CD4-positive, alpha-beta T cell treated with Interleukin-17A for 4 hours (primary cell): ENCODE measurements at places on chromosomes 4 and X.
A peak's percentile ranks its signal among the peaks of the same experiment; 100 is the strongest.

- DNase-seq, result peak; percentile 69
Observed at GRCh38 chrX:43557792-43558191, 98.3 kb upstream of the MAOA start.

- no peak for DNase-seq
Observed at GRCh38 chrX:136931661-136932060, 51.1 kb upstream of the RBMX start.

DNA sequence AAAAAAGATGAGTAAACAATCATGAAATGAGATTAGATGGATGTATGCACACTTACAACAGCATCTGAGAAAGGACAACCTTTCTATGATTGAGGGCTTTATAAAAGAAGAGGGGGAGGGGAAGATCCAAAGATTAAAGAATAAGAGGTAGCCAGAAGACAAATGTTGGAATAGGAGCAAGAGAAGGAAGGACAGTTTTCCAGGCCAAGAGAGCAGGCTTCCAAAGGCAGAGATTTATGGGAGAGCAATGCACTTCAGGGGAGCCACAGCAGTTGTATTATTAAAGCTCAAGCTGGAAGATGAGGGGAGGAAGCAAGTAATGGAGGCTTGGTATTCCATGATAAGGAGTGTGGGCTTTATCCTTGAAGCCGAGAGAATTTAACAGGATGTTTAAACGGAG is 110.3 kb upstream of the PTPN13 start:
- DNase-seq, result no peak

- DNase-seq, result no peak
Observed at GRCh38 chr4:22363036-22363435, 152.8 kb downstream of the ADGRA3 start.

DNA sequence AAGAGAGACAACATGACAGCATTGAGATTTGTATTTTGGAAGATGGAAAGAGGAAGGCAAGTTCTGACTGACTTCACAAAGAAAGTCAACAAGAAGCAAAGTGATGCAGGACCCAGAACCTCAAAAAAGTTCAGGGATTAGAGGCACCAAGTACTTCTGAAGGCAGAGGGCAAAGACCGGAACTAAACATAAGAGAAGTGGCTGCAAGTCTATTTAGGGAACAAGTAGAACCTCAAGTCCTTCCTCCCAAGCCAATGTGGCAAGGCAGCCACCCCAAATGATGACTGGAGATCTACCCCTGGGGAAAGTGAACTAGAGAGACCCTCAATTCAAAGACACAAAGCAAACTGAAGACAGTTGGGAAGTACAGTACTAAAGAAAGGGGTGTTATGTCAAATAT is 46.6 kb downstream of the SLC39A8 start:
- DNase-seq, result no peak

GRCh38 chr4:67765401-67765800 is 11.2 kb upstream of the GNRHR start:
- DNase-seq, result no peak

DNA sequence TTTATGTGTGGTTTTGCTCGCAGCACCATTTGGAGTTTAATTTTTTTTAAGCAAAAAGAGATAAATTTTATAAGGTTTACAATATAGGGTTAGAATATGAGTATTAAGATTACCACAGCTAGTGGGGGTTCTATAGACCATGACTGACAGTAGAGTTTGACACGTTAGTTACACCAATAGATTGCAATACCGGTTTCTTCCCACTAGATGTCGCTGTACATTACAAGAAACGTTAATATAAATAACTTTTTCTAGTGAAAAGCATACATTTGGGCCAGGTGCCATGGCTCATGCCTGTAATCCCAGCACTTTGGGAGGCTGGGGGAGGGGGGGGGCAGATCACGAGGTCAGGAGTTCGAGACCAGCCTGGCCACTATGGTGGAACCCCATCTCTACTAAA is 433.6 kb downstream of the MAGEB5 start:
- DNase-seq, result no peak

- no peak for DNase-seq
Observed at GRCh38 chr4:173346074-173346473, 11.9 kb upstream of the HMGB2 start.

GRCh38 chr4:125041372-125041930 is 273.3 kb upstream of the FAT4 start:
- no peak for DNase-seq

DNA sequence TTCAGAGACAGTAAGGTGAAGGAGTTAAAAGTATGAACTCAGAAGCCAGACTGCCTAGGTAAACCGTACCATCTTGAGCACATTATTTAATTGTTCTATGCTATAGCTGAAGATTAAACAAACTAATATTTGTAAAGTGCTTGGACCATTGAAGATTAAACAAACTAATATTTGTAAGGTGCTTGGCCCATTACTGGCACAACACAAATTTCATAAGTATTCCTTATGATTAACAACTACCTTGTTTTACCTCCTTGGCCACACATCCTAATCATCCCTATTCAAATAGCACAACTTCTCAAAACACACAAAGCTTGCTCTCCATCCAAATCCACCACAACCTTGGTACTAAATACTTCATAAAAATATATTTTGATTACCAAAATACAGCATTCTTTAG is 137.0 kb downstream of the PPP3CA start:
- no peak for DNase-seq

DNA sequence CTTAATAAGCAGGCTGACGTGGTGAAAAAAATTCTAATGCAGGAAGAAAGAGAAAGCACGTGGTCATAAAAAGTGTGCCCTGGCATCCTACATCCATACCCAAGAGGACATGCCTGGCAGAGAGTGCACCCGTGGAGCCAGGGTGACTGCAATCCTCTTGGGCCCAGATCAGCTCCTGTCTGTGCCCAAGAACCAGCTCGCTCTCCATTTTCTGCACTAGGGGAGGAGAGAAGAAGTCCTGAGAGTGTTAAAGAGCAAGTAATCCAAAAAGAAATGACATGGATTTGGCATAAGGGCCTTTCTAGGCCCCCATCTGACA is 483.1 kb downstream of the BCOR start:
- DNase-seq, result no peak

DNA sequence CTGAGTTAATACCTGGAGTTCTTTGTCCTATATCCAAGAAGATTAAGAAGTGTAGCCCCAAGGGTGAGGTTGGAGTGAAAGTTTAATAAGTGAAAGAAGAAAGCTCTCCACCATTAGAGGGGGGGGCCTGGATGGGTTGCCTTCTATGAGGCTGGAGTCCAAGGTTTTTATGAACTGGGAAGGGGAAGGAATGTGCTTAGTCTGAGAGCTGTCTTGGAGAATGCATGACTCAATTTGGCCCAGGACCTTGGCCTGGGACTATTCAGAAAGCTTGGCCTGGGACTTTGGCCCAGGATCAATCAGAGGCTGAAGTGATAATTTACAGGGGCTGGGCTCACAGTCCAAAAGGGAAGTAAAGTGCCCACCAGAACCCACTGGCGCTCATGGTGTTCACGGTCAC is 1049.0 kb upstream of the GRIA3 start:
- DNase-seq, result no peak

- DNase-seq, result no peak
Observed at GRCh38 chr4:89563431-89563830, 255.8 kb upstream of the GPRIN3 start.

GRCh38 chr4:55411621-55412020 is 15.9 kb downstream of the TMEM165 start:
- no peak for DNase-seq

DNA sequence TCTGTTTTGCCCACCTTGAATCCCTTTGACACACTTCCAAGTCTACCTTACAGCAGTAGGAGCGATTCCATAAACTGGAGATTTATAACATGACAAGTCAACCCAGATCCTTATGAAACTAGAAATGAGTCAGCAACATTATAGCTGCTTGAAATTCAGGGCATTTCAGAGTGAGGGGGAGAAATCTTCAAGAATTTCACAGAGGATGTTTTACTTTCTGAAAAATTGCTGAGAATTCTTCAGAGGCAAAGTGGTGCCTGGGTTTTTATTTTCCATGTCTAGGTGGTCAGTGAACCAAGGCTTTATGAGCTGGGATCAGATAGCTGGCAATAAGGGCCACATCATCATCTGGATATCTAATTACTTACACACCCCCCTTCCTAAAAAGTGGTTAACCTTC is 119.8 kb downstream of the PPARGC1A start:
- DNase-seq, result no peak

DNA sequence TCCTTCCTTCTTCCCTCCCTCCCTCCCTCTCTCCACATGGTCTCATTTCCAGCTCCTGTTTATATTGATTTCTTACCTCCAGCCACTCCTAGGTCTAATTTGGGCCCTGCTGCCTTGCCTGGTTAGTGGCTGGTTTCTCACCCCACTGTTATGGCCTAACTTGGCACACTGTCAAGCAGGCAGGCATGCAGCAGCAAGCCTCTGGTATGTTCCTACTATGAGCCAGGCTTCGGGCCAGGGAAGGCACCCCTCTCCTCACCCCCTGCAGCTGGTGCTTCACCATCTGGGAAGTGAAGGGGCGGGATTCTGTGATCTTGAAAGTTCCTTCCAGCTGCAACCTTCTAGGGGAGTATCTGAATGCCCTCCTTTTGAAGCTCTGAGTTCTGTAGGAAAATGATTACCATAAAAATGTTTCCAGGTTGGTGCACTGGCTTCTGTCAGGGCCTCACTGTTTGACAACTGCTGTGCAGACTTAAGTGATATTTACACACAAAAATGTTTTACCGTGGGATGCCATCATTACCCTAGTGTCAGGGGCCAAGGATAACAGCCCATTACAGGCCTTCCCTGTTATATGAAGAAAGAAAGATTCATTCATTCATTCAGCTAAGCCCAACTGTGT is 10.1 kb upstream of the VMA21 start:
- no peak for DNase-seq

DNA sequence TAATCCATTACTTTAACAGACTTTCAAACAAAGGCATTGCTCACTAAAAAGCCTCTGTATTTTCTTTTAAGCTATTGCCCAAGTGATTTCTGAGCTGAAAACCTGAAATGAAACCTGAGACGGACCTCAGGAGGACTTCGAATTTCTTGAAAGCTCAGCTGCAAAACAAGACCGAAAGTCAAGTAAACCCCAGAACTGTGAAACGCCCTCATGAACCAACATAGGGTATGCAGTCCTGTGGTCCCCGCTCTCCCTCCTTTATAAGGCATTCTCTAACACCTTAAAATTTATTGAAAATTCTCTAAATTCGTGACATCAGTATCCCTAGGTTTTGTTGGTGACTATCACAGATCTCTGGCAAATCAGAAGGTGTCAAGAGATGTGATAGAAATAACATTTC is 91.8 kb downstream of the SHISA3 start:
- DNase-seq, result no peak

GRCh38 chrX:71542411-71542810 is 9.5 kb downstream of the OGT start:
- DNase-seq, result no peak

DNA sequence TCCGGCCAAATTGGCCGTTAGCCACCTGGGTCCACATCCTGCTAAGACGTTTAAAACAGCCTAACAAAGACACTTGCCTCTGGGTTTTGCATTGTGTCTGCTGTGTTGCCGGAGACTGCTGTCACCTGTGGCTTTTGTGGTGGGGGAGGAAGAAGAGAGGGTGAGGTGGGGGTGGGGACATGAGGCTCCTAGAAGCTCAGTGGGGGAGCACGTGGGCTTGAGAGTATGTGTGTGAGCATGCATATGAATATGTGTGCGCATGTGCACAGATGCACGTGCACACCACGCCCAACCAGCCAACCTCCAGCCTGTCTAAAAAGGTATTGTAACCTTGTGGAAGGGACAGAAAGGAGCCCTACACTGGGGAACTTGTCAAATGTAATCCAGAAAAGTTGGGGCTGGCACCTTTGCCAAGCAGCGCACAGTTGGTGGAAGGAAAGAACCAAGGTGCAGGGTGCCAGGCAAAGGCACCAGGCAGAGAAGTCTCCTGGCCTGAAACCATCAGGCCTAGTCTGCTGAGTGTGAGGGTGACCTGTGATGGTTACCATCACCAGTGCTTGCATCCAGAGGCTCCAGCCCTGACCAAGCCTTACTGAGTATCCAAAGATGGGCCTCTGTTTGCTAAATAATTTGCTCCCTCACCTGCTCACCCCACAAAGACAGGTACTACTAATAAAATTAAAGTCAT is 10.1 kb upstream of the SASH3 start:
- peak; percentile 87 for DNase-seq

- peak; percentile 66 for DNase-seq
Observed at GRCh38 chr4:40194602-40195161, 2.1 kb upstream of the RHOH start.

- no peak for DNase-seq
Observed at GRCh38 chr4:90234916-90235547, 107.8 kb downstream of the CCSER1 start.

DNA sequence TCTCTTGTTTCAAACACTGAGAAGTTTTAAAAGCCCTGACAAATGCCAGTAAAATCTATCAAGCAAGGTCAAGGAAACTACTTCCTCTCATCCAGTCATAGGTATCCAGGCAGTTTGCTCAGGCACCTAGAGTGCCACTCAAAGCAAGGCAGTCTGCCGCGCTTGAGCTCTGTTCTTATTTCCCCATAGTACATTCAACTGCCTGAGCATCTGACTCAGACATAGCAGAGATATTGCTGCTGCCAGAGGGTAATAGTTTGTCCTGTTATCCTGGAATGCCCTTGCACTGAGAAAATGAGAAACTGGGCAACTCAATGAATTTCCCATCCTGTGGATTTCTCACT is 16.1 kb upstream of the ATP8A1 start:
- peak; percentile 10 for DNase-seq

- DNase-seq, result no peak
Observed at GRCh38 chrX:38861489-38861888, 60.2 kb downstream of the MID1IP1 start.

DNA sequence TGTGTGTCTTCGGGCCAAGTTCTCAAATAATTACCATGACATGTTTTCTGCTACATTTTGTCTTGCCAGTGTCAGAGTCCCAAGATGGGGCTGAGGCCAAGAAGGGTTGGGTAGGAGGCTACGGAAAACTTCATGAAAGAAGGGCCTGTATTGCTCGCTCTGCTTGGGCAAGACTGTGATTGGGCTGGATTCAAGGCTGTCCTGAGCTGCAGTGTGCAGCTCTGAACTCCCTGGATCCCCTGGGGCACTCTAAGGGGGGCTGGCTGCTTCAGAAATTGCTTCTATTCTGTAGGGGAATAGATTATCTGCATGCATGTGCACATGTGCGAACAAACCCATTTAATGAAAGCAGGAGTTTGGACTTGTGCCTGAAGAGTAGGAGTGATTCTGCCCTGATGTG is 13.6 kb downstream of the TSPAN6 start:
- no peak for DNase-seq

DNA sequence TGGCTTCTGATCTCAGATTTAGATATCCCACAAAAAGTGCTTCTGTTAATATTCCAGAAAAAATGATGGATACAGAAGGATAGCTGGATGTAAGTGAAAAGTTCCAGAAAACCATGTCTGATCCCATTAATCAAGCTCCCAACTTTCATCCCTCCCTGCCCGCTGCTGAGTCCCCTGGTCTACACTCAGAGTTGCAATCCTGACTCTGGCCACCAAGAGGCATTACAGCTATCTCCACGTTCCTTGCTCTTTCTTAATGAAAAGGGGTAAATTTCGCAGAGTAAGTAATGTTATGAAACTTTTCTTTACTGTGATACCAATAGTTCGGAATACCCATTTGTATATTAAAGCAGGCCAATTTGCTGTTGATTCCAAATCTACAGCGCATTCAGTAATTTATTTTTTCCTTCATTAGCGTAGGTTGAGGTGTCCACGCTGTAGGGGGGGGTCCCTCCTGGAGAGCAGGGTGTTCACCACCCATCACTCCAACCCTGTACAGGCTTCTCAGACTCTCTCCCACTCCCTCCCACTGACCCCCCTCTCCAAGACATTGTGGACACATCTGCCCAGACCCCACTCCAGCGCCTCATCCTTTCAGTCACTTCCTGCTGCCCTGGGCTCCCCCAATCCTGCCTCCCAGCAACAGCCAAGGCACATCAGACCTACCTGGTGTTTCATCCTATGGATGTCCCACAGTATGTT is 55.1 kb downstream of the RAB40A start:
- DNase-seq, result peak; percentile 45
